ENCODE measurements at places on chromosomes 11 and 22.

DNA sequence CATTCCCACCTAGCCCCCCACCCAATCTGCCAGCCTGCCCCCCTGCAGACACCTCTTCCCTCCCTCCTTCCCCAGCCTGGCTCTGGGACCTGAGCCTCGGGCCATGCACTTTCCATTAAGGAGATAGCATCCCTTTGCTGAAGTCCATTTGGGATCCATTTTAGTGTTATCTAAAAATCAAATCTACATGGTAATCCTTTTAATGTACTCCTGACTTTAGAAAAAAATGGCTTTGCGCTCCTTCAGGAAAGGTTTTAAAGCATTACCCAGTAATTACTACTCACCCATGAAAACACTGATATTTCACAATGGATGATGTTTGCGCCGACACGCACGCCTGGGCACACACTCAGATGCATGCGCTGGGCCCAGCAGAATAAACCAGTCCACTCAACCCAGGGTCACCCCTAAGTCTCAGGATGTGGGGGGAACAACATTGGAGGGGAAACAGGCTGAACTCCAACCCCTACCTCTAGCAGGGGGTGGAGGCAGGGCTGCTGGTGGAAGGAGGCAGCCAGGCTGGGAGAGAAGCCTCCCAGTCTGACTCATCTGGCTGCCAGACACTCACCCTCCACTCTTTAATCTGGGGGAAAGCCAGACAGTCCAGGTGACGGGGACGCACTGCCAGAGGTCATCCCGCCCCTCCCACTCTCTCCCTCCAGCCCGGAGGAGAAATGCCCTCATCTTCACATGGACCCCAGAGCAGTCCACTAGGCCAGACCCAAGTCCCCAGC, 29.8 kb downstream of the LMO1 start:
- DNase-seq = no peak

DNA sequence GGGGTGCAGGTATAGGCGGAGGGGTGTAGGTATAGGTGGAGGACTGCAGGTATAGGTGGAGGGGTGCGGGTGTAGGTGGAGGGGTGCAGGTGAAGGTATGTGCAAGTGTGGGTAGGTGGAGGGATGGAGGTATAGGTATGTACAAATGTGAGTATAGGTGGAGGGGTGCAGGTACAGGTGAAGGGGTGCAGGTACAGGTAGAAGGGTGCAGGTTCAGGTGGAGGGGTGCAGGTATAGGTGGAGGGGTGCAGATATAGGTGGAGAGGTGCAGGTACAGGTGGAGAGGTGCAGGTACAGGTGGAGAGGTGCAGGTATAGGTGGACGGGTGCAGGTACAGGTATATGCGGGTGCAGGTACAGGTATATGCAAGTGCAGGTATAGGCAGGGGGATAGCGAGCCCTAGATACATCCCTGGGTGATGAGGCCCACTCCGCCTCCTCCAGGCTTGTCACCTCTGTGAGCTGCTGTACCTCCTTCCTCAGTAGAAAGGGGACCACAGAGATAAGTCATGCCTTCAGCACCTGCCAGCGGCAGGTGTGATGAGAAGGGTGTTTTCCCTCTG, 17.2 kb downstream of the LINC01488 start:
- peak; percentile 67 for DNase-seq

GRCh38 chr11:33179348-33179803, 18.1 kb upstream of the CSTF3 start:
- no peak for DNase-seq

GRCh38 chr22:38935023-38935422, 22.4 kb upstream of the APOBEC3A start:
- DNase-seq = peak; percentile 74

DNA sequence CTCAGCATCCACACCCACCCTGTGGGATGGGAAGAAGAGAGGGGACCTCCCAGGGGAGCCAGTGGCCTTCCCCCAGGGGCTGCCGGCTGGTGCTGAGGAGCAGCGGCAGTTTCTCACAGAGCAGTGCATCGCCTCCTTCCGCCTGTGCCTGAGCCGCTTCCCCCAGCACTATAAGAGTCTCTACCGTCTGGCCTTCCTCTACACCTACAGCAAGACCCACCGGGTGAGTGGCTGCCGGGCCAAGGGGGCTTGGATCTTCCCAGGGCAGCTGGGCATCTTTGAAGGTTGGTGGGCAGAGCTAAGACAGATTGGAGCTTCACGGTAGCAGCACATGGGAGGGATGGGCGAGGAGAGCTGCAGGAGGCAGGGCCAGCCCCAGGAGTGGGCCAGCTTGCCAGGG, 61.8 kb upstream of the SUSD2 start:
- DNase-seq = no peak

- no peak for DNase-seq
Measured at GRCh38 chr11:117826832-117827231, 2.3 kb upstream of the FXYD2 start.

- DNase-seq = no peak
Measured at GRCh38 chr11:120554766-120555432, 43.4 kb downstream of the GRIK4 start.

DNA sequence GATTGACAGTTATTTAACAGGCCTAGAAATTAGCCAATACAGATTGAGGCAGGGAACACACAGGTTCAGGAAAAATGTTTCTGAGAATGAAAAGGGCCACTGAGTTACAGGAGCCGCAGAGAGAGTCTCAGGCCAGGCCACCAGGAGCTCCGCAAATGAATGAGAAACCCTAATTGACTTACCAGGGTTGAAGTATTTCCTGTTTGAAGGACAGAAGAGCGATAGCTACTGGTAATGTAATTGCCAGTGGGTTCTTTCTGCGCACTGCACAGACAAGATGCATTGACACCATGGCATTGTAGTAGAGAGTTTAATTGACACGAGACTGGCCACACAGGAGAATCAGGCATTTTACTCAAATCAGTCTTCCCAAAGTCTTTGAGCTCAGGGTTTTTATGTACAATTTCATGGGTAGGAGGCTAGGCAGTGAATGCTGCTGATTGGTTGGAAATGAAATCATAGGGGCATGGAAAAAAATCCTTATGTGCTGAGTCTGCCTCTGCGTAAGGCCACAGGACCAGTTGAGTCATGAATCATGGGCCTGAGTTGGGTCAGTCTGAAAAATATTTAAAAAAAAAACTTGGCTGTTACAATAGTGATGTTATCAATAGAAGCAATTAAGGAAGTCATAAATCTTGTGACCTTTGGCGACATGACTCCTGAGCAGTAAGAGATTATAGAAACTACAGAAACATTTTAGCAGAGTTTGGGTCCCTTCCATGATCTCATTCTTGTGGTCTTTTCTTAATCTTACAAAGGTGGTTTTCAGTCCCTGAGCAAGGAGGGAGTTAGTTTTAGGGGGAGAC, 203.8 kb downstream of the CASP12 start:
- no peak for DNase-seq

- peak; percentile 78 for DNase-seq
Measured at GRCh38 chr22:41127451-41127850, 35.1 kb downstream of the EP300 start.

DNA sequence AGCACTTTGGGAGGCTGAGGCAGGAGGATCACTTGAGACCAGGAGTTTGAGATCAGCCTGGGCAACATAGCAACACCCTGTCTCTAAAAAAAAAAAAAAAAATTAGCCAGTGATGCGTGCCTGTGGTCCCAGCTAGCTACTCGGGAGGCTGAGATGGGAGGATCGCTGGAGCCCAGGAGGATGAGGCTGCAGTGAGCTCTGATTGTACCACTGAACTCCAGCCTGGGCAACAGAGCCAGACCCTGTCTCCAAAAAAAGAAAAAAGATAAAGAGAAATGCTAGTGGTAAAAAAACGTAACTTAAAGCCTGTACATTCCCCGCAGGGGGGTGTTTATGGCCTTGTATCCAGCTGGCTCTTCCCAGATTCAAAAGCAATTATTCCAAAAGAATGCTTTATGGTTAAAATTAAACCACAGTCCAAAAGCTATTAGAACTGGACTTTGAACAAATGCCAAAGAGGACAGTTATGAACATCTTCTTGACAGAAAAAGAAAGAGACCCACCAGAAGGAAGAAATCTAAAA, 16.4 kb upstream of the SNX32 start:
- DNase-seq = no peak

- no peak for DNase-seq
Measured at GRCh38 chr11:16771350-16772140, 33.1 kb downstream of the C11orf58 start.

DNA sequence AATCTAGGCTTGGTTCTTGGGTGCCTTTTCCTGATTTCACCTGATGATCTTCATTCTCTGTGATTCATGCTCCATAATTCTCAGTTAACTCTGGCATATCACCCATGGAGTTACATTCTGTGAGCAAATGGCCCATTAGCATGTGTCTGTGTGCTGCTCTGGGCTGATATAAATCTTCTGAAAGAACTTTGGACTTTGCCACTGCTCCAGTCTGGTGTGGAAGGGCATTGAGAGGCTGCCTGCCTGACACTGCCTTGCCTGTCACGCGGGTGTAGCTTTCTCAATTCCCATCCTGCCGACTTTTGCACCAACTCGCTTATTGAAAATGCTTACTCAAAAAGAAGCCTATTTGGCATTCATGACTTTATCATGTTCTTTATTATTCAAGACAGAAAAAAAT, 42.2 kb downstream of the FAT3 start:
- no peak for DNase-seq

GRCh38 chr11:124050748-124051147, 9.6 kb upstream of the OR10G7 start:
- no peak for DNase-seq

- DNase-seq = no peak
Measured at GRCh38 chr11:89463266-89463780, 27.9 kb downstream of the NOX4 start.

DNA sequence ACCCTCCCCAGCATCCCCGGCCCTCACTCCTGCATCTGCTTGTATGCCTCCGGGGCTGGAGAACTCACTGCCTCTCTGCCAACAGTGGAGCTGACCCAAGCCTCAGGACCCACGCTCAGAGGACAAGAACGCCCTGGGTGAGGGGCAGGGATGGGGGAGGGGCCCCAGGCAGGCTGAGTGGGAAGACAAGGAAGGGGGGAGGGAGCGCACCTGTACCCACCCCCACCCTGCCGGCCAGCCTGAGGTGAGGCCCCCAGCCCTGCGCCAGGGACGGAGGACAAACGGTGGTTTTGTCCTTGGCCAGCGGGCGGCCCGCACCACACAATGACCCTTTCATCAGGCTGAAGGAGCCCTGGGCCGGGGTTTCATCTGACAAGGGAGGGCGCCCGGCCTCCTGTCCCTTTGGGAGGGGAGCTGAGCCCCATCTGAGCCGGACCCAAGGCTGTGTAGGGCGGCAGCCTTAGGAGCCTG, 10.0 kb downstream of the WNT7B start:
- no peak for DNase-seq

GRCh38 chr11:96960926-96961325, 571.1 kb downstream of the JRKL start:
- DNase-seq = no peak

DNA sequence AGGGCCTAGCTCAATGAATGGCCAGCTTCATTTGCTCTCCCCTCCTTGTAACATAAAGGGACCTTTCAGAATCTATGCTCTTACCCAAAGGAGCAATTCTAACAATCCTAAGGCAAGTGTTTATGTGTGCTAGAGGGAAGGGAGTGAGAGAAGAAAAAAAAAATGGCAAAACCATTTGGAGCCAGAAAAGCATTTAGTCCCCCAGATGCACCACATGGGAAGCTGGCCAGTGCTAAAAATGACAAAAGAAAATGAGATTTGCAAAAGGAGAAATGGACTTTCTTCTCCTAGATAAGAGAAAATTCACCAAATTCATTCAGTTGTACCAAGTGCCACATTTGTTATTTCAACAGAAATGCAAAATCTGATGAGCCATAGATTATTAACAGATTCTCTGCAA, 52.8 kb downstream of the SERGEF start:
- DNase-seq = no peak

DNA sequence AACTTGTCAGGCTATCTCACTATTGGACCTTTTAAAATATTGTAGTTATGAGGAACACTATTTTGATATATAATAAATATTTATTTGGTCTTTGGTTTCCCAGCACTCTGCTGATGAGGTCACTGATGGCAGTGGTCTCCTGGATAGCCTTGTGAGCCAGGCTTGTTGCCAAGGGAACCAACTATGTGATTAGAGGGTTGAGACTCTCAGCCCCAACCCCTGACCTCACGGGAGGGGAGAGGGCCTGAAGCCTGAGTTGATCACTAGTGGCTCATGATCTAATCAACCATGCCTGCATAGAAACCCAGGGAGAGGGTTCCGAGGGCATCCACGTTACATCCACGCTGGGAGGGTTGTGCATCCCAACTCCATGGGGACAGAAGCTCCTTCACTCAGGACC, 10.8 kb downstream of the PANX1 start:
- no peak for DNase-seq

- DNase-seq = no peak
Measured at GRCh38 chr11:77407613-77408012, 66.3 kb downstream of the PAK1 start.

DNA sequence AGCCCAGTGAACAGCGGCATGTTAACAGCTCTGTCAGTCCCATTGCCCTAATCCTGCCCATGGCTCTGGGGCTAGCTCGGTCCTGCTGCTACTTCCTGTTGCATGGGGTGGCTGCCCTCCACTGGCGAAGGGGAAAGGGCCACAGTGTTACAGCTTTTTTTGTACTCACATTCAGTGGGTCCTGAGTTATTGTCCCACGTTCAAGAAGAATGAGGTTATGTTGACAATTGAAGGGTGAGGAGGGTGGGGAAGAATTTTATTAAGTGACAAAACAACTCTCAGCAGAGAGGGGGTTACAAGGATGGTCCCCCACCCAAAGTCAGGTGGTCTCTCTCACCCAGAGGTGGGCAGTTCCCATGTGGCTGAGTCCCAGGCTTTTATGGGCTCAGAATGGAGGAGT, 17.7 kb upstream of the MS4A7 start:
- DNase-seq = no peak

DNA sequence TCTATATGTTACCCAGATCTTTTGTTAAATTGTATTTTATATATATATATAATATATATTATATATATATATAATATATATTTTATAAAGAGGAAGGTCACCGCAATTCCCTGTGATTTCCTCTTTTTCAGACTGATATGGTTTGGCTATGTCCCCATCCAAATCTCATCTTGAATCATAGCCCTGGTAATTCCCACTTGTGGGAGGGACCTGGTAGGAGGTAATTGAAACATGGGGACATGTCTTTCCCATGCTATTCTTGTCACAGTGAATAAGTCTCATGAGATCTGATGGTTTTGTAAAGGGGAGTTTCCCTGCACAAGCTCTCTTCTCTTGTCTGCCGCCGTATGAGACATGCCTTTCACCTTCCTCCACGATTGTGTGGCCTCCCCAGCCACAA, 157.6 kb downstream of the RAB38 start:
- DNase-seq = no peak

GRCh38 chr22:40653361-40653760, 16.8 kb upstream of the MRTFA start:
- DNase-seq = no peak

Measured in cardiac septum (tissue), 1 donor.